Suppressor macrophage (primary cell): ENCODE measurements at places on chromosomes 5 and 9.

- DNase-seq = peak; percentile 75
These were observed 4.8 kb downstream of the SUB1 start for GRCh38 chr5:32589942-32590869.

DNA sequence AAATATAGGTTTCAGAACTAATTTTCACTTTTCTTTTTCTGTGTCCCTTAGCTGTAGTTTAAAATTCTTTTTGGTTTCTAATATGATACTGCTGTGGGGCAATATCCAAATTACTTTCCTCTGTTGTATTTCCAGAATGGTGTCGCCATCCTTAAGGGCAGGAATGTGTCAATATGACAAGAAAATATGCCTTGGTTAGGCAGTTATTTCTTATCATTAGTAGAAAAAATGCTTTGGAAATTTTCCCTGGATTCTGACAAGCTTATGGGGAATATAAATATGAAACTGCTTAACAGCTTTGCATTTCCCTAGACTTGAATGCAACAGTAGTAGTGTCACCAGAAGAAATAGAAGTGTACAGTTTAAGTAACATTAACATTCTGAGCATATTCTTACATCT, 29.4 kb downstream of the ANKRD34B start:
- DNase-seq = no peak

- DNase-seq = no peak
These were observed 202.4 kb downstream of the PRELID2 start for GRCh38 chr5:145632701-145633100.

GRCh38 chr9:136228107-136228875, 17.3 kb downstream of the QSOX2 start:
- DNase-seq = peak; percentile 46

DNA sequence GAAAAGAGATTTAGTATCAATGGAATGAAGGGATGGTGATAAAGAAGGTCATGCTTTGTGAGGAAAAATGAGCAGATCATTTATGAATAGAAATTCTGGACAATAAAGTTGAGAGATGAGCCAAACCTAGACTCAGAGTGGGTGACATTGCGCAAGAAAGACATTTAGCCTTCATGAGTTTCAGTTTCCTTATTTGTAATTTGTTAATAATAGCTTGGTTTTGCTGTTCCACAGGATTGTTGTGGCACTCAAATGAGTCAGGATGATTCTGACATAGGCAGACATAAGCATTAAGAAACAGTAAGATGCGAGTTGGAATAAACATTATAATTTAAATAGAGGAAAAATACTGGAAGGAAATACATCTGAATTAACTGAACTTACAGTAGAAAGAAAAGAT, 34.8 kb downstream of the ITGA2 start:
- DNase-seq = peak; percentile 61

- no peak for DNase-seq
These were observed 163.2 kb downstream of the HCN1 start for GRCh38 chr5:45532826-45533624.

- DNase-seq = no peak
These were observed 81.5 kb downstream of the SHB start for GRCh38 chr9:37987467-37987981.

- DNase-seq = no peak
These were observed 625.1 kb upstream of the NUDT12 start for GRCh38 chr5:104187656-104188055.

GRCh38 chr5:35457912-35458823, 159.5 kb upstream of the SPEF2 start:
- DNase-seq = no peak

- DNase-seq = no peak
These were observed 867.7 kb downstream of the NR2F1-AS1 start for GRCh38 chr5:92713335-92713743.

GRCh38 chr5:55570570-55570969, 35.8 kb upstream of the PLPP1 start:
- DNase-seq = no peak

DNA sequence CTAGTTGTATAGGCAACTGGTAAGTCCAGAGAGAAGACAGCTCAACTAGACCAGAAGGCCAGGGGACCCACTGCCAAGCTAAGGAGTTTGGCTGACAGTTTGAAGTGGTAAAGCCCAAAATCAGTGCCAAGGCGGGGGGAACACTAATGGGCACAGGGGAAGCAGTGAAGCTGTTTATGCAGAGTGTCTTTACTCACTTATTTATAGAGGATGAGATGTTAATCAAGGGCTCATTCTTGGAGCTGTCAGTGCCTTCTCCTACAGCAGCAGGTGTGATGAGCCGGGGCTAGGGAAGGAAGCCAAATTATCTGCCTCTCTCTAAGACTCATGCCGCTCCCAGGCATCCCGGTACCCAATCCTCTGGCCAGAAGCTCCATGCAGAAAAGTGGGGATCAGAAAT, 75.2 kb upstream of the GALNT10 start:
- DNase-seq = no peak

DNA sequence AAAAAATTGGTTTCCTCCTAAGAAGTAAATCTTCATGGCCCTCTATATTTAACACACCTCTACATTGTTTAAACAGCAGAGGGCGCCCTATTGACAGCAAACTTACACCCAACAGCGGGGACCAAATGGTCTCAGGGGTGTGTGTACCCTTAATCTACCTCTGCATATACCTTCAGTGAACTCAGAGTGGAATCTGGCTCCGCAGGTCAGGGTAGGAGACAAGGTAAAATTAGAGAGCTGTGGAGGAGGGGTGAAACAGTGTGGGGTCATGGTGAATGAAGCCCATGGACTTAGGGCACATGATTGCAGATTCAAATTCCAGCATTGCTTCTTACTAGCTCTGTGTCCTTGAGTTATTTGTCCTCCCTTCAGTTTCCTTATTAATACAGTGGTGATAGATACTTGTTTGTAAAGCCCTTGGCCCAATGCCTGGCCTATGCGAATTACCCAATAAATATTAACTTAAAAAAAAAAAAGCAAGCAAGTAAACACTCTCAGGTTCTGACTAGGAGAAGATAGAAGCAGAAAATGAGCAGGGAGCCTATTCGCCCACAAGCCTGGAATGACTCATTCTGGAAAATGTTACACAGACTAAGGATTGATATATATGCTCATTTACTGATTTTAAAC, 122.9 kb downstream of the CAVIN4 start:
- DNase-seq = peak; percentile 20

- DNase-seq = no peak
These were observed 7.0 kb downstream of the CRAT start for GRCh38 chr9:129103595-129103965.

DNA sequence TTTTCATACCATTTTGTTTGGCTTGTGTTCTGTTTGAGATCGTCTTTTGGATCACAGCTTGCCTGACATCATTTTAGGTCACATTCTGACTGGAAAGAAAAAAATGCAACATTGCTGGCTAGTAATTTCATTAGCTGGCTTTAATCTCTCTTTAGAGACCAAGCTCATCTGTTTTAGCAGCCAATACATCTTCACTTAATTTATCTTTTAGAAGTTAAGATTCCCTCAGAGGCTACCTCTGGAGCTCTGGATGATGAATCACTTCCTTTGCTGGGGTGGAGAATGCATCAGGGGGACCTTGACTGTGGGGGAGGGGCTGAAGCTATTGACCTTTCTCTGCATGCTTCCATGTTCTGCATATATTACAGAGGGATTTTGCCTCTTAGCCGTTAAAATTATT, 181.5 kb upstream of the OTULINL start:
- no peak for DNase-seq

GRCh38 chr9:21682381-21682780, 120.1 kb upstream of the MTAP start:
- DNase-seq = no peak

GRCh38 chr9:125696106-125696647, 10.8 kb downstream of the MAPKAP1 start:
- DNase-seq = peak; percentile 51

DNA sequence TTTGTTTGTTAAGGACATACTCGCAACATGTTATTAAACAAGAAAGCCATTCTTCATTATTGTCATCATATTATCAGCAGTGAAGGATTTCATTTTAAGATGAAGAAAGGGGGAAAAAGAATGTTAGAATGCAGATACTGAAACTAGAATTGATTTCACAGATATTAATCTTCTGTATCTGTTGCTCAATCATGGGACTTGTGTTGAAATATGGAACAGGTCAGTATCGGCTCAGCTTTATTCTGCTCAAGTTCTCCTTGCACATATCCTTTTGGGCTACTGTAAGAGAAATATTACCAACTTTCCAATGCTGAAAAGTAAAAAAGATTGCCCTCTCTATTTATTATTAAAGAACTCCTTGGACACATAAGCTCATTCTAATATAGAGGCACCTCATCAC, 13.8 kb upstream of the ANXA1 start:
- DNase-seq = no peak

- DNase-seq = no peak
These were observed 651.3 kb downstream of the PTPRD start for GRCh38 chr9:9961487-9961886.
